ENCODE measurements at places on chromosomes 3 and 15. TPM values are rescaled to one million over a fixed set of nuclear protein-coding genes. Genes with fewer than 3 reads are reported as not detected.

DNAH12 gene
- 0.19 TPM for total RNA-seq

GRCh38 chr3:118792191-118792590 lies 242.5 kb downstream of the IGSF11 start:
- no peak for DNase-seq

DNA sequence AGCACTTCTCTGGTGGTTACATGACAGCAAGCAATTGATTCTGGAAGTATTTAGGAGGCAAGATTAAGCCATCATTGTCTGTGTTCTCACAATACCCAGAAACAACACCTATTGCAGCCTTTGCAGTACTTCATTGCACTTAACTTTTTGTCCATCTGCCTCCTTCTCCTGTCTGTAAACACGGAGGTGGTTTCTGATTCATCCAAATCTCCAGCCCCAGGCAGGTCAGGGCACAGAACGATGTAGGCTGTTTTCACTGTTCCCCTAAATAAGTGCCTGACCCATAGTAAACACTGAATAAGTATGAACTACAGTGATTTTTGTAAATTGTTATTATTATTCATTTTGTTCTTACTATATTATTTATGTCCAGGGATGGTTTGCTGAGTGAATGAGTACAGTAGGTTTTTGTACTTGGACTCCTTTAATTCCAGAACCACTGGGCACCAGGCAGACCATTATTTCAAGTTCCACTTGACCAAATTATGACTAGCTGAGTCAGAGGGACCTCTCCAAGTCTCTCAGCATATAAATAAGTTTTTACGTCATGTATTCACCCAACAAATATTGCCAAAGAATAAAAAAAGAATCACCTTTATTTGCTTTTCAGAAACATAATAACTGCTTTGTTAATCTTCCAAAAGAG lies 283.3 kb upstream of the TRIM42 start:
- no peak for DNase-seq

DNA sequence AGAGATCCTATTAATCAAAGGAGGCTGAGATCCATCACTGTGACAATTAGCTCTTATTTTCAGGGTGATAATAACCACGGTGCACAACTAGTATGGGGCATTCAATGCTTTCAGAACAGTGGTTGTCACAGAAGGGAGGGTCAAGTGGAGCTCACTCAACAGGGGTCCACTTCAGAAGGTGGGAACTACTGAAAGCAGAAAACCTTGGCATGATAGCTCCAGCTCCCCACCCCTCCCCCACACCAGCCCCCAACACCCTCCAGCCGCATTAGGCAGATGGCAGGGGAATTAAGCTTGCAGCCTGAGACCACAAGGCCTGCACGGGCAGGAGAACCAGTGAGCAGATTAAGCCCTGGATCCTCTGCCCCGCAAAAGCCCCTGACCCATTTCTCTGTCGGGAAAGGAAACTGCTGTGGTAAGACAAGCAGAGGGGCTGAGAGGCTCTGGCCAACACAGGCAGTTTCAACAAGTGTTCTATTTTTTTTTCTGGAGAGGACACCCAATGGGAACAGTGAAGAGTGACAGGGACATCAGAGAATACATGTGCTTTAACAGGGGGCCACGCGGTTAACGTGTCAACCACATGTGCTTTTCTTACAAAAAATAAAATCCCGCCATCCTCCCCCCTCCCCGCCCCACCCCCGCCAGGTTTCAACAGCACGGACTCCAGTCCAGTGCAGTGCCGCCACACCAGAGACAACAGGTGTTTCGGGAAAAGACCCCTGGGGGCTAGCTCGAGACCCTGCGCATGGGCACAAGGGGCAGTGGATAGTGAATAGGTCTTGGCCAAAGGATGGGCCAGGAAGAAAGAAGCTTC lies 997 bp downstream of the FYCO1 start:
- no peak for DNase-seq

NFKBIZ gene
- total RNA-seq: 296 TPM

DNA sequence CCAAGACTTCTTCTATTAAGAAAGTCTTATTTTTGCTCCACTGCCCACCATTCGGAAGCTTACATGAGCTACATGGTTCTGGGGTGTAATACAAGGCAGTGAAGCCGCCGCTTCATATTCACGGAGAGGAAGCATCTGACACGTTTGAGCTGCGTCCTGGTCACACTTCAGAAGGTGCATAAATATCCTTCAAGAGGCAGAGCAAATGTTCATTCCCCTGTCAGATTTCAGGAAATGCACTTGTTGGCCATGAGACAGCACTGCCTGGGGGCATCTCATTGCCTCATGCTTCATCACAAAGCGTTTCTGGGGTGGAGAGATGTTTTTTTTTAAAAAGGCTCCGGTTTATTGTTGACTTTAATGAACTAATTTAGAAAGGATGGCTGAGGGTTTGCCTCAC lies 119.9 kb downstream of the CADPS start:
- no peak for DNase-seq

GRCh38 chr15:58495891-58496408 lies 64.2 kb downstream of the LIPC start:
- DNase-seq: no peak

- DNase-seq: no peak
Measured at GRCh38 chr3:48623851-48624547, 2.4 kb upstream of the TMEM89 start.

DNA sequence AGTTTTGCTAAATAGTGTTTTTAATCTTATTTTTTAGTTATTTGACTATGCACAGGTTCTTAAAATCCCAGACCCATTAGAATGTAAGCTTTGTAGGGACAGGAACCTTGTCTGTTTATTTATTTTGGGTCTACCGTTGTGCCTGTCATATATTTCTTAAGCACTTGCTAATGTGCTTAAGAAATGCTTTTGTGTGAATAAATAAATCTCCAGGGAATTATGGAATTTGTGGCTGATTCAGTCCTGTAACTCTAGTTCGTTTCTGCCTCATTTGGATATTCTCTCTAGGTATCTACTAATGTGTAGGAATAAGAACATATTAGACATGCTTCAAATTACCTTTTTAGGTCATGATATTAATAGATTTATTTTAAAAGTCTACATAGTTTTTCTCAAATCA lies 161.6 kb downstream of the LPP start:
- no peak for DNase-seq

GRCh38 chr3:140250945-140251344 lies 316.0 kb downstream of the CLSTN2 start:
- DNase-seq: no peak

GRCh38 chr15:67174864-67175573 lies 79.4 kb downstream of the AAGAB start:
- no peak for DNase-seq

DNA sequence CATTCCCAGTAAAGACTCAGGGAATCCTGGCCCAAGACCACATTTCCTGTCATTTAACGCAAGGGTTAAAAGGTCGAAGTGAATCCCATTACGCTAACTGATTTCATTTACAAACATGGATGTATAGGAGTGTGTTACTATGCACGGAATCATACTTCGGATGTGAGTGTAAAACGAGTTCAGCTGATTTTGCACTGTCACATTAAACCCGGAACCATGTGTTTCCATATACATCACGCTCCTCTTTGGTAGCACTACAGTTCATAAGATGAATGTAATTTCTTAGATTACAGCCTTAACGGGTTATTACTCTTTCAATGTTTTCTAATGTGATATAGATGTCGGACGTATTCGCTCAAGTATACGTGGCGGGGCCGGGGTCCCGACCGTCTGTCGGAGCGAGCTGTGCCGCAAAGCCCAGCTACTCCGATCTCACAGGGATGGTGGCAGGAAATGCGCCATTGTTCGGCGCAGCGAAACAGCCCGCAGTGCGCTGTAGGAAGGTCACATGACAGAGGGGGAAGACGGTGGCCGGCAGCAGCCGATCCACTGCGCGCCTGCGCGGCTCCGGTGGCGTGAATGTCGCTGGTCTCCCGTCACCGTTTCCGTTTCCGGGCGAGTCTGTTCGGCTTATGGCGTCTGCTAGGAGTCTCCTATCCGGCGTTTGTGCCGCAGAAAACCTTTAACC lies 97.3 kb downstream of the NPAP1 start:
- DNase-seq: no peak

DNA sequence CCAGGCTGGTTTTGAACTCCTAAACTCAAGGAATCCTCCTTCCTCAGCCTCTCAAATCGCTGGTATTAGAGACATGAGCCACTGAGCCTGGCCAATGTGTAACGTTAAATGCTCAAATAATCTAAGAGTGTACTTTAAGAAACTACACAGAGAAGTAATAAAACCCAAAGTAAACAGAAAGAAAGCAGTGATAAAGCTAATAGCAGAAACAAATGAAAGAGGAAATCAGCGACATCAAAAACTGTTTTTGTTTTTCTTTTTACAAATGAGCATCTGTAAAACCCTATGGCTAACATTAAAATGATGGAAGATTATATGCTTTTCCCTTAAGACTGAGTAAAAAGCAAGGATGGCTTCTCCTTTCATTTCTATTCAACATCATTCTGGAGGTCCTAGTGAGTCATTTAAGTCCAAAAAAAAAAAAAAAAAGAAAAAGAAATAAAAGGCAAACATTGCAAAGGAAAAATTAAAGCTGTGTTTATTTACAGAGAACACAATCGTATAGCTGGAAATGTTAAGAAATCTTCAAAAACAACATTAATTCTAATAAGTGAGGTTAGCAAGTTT lies 36.8 kb upstream of the FNDC3B start:
- DNase-seq: no peak

DNA sequence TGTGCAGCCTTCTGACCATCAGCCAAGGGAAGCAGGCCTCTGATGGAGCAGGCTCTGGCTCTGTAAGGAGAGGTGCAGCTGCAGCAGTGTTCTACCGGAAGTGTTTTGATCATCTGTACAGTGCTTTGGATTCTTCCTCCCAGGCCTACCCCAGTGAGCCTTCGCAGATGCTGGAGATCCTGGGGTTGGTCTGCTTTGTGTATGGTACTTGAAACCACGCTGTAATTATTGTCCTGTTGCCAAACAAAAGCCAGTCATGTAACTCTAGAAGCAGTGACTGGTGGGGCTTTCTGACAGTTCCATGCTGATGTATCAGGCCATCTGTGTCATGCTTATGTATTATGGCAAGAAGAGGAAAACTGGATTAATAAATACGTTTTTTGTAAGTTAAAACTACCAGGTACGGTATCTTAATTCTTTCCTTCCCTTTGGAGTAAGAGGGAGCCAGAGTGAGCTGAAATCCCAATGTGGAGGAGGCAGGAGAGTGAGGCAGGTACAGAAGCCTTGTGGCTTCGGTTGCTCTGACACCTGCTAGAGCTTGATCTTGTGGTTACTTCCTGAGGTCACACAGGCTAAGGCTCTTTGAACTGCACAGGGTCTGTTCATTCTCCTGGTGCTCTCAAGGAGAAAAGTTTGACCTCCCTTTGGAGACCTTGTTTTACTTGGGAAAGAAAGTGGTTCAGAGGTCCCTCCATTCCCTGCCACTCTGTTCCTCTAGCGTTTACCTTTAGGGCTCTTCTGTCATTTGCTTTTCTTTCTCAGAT lies 3.7 kb downstream of the TMEM42 start:
- no peak for DNase-seq

MPI gene
- 52.2 TPM for total RNA-seq

DNA sequence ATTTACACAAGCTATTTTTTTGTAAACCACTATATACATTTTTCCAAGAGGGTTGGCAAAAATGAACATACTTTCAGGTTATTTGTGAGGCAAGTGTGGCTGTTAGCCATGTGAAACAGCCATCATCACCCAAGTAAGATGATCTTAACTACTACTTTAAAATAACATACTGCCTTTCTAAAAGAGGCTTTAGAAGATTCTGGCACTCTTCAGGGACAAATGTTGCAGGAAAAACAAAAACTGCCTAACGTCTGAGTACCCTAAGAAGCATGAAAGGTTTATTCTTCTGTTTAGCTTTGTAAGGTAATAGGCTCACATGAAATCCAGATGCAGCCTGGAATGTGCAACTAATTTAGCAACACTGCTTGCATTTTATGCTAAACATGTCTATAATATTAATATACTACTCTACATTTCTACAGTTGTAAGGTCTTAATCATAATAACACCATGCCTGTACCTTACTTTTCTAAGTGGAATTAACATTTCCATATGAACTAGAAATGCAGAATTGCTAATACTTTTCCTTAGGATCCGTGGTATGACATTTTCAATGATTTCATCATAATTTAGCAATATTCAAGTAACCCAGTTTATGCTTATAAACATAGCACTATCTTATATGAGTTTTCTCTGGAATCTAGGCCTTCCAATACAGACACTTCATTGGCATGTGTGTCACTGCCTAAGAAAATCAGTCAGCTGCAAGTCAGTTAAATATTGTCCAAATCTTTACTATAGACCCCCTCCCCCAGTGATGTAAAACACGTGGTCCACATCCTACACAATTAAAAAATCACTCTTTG lies 4.5 kb upstream of the LSAMP start:
- DNase-seq: no peak

- no peak for DNase-seq
Measured at GRCh38 chr15:59492389-59493377, 54.7 kb downstream of the FAM81A start.

LTK gene
- total RNA-seq: not detected

GRCh38 chr3:157858821-157859220 lies 247.4 kb downstream of the SHOX2 start:
- DNase-seq: no peak

- DNase-seq: no peak
Measured at GRCh38 chr15:74664028-74664616, 31.7 kb downstream of the EDC3 start.

- DNase-seq: no peak
Measured at GRCh38 chr3:185151964-185152409, 873 bp downstream of the C3orf70 start.

GRCh38 chr3:99570061-99570460 lies 68.3 kb upstream of the COL8A1 start:
- no peak for DNase-seq

CTDSPL gene
- 41.8 TPM for total RNA-seq

DNA sequence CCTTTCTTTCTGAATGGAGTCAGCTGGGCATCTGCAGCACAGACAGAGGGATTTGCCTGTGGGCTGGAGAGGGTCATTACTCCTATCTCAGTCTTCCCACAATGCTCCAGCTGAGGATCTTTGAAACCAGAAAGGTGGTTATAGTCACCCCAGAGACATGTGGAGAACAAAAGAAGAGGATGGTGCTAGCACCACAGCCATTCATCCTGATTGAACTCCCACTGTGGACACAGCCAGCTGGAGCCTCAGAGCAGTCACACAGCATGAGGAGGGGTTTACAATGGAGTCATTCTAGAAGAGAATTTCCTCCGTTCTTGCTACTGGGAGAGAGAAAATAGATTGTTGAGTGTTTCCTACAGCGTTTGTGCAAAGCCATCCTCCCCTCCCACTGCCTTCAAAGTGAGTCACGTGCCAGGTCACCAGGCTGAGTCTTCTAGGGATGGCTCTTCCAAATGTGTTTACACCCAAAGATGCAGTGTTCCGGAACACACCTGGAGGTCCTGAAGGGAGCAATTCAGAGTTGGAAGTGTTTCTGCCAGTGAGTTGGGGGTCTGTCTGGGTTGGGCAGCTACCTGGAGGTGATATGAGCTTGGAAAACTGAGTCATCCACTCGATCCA lies 18.9 kb upstream of the GREM1 start:
- no peak for DNase-seq

All from omental fat pad (tissue), 4 donors.